ENCODE measurements at places on chromosomes 1 and 21.
A peak's percentile ranks its signal among the peaks of the same experiment; 100 is the strongest.

GRCh38 chr1:20110679-20111078, 8.7 kb downstream of the PLA2G2D start:
- DNase-seq: no peak

- DNase-seq: no peak
These were observed 749 bp upstream of the TMEM39B start for GRCh38 chr1:32071758-32072621.

- no peak for DNase-seq
These were observed 185.1 kb downstream of the KAZN start for GRCh38 chr1:14783592-14783886.

GRCh38 chr21:46379105-46379504, 55.1 kb downstream of the PCNT start:
- DNase-seq: no peak

DNA sequence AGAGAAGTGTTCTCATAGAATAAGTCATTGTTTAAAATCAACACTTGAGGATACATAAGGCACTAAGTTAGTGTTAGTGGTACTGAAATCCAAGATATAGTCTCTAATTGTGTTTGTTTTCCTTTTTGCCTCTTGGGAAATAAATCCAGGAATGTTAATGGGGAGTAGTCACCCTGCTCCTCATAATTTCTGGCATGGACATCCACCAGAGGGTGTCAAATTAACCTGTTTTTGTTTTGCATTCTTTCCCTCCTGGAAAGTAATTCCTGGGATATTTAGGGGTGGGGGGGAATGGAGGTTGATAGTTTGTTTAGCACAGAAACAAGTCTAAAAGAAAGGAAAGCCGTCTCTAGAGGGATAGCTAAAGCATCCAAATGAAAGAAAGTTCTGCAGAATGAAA, 87.8 kb upstream of the MAP1LC3C start:
- no peak for DNase-seq

GRCh38 chr1:3426956-3427535, 27.4 kb upstream of the ARHGEF16 start:
- no peak for DNase-seq

DNA sequence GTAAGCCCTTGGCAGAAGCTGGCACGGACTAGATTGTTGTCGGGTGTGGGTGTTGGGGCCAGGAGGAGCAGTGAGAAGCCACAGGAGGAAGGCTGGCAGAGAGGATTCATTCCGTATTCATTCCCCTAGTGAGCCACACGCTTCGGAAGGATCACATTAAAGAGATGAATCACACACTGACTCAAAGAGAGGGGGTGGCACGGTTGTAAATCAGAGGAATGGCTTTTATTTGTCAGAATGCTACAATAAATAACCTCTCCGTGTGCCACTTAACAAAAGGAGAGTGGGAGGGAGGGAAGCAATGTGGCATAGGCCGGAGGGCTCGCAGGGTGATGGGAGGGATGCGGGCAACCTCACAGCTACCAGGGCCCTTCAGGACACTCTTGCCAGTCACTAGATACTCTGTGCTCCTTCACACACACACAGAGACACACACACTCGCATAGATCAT, 135.5 kb downstream of the HIVEP3 start:
- peak; percentile 62 for DNase-seq

- no peak for DNase-seq
These were observed 2.6 kb upstream of the ZNF436 start for GRCh38 chr1:23371987-23372880.

GRCh38 chr21:18041012-18041411, 203.6 kb upstream of the CHODL start:
- no peak for DNase-seq

DNA sequence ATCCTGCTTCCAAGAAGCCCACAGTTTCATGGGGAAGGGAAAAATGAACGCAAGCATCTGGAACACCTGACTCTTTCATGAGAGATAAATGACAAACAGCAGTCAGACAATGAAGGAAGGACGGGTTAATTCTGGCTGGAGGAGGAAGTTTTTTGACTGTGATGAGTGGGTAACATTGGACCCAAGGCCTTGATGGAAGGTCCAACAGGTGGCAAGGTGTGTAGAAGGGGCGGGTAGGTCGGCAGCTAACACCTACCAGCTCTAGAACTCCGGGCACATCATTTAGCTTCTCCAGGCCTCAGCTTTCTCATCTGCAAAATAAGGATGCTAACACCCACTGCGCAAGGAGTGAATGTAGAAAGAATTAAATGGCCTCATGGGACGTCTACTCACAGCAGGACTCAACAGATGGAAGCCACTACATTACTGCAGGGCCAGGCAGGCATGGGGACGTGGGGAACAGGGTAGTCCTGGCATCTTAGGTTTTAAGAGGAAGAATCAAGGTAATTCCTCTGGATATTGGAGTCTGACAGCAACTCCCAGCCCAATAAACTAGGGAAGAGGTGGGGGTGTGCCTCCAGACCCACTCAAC, 12.9 kb downstream of the GLIS1 start:
- no peak for DNase-seq

GRCh38 chr1:178704833-178705232, 20.2 kb upstream of the RALGPS2 start:
- DNase-seq: no peak

GRCh38 chr21:38712071-38712470, 93.7 kb upstream of the ETS2 start:
- no peak for DNase-seq

- DNase-seq: no peak
These were observed at the start of gene SLC30A10 for GRCh38 chr1:219927956-219928790. Gene SLC30A10, minus strand, starts transcription at chr1:219928557. Its CDS starts 117 bp downstream, at chr1:219928440.

DNA sequence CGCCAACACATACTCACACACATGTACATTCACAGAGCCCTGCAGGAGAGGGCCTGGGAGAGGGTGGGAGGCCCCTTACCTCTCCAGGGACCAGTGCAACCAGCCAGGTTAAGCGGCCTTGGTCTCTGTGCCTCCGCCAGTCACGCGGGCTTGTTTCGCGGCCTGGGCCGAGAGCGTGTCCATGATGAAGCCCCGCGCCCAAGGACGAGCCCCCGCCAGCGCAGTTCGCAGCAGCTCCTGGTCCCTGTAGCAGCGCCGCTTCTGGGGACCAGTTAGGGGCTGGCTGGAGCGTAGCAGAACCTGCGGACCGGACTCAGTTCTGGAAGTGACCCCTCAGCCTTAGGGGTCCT, 7.3 kb upstream of the FAM167B start:
- DNase-seq: no peak

DNA sequence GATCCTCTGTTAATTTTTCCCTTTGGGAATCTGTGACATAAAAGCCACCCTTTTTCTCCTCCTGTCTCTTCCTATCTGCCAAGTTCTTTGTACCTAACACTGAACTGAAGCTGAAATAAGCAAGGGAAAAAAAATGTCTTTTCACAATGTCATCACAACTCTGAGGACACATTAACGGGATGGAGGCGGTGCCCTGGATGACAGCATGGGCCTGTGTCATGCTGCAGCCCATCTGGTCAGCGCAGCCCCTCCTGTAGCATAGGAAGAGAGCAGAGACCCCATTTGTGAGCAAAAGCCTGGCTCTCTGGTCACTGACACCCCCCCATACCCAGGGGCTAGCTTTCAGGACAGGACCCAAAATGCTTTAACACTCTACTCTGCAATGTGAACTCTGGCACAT, 22.5 kb downstream of the SYT2 start:
- no peak for DNase-seq

GRCh38 chr1:95386371-95386770, 152.4 kb downstream of the RWDD3 start:
- DNase-seq: no peak

- DNase-seq: no peak
These were observed 344.6 kb downstream of the RYR2 start for GRCh38 chr1:237386362-237387143.

DNA sequence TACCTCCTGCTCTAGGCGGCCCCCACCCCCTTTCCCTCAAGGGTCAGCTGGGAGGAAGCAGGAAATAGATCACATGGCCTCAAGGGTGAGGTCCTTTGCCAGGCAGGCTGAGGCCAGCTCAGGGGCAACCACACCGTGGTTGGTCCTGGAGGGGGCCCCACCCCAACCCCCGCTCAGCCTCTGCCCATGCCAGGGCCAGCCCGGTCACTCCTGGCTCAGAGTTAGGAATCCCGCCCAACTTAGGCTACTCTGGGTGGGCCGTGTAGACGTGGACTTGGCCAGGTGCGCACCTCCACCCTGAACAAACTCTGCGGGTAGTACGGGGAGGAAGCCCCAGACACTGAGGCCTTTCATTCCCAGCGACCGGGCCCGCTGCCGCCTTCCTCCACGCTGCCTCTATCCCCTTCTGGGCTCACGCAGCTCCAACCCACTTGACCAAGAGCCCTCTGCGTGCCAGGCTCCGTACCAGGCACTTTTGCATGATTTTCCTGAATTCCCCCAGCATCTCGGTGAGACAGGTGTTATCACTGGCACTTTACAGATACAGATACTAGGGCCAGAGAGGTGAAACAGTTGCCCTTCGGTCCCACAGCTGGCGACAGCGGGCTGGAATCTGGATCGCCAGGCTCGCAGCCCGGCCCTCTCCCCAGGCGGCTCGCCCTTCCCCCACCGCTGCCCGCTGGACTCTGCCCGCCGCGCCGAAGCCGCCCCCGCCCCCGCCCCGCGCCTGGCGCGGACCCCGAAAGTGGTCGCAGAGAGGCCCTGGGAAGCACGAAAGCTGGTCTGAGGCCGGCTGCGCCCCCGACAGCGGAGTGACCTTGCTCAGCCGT, 769 bp downstream of the GALE start:
- DNase-seq: no peak

DNA sequence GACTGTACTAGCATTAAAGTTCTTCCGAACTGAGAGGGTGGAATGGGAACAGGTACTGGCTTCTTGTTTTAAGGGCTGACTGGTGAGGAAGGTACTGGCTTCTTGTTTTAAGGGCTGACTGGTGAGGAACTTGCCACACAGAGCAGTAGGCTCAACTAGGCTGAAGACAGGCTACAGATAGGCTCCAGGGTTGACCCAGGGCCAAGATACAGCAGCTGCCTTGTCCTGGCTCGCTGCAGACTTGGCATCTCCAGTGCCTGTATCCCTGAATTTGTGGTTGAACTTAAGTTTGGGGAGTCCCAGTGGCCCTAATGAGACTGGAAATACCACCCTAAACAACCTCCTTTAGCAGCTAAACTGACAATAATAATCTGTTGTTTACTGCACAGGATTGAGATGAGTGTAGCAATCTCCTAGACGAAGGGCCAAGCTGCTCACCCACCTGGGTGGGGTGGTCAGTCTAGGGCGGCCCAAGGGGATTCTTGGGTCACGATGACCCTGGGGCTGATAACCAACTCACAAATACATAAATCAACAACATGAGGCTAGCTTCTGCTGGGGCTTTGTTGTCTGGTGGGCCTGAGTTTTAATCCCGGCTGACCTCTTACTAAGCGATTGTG, 227.1 kb downstream of the DISC1 start:
- no peak for DNase-seq

DNA sequence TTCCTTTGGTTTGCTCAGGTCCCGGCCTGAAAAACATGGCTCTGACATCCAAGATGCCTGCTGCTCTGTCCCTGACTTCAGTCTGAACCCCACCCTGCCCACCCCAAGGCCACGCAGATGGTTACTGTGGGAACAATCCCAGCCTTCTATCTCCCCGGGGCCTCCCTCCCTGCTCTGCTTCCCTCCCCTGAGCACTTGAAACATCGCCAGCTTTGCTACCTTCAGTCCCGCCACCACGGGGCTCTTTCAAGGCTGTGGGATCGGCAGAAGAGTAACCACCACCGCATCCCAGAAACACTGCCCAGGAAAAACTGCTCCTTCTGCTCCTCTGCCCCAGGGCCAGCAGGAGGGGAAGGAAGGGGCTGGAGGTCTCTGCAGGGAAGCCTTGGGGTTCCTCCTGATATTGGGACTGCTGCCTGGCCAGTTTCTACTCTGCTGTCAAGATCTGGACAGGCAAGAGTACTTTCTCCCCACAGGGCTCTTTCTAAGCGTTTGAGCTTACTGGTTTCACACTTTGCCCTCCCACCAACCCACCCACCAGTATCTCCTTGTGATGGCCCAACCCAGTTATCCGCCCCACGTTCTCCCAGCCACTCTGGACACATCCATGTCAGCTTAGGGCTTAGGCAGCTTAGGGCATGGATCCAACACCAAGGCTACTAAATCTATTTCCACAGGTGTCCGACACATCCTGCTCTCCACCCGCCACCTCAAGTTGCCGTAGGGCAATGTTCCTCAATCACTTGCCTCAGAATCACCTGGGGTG, 8.4 kb downstream of the ETNK2 start:
- DNase-seq: no peak

GRCh38 chr1:94792473-94793295, 27.5 kb upstream of the SLC44A3 start:
- DNase-seq: no peak

DNA sequence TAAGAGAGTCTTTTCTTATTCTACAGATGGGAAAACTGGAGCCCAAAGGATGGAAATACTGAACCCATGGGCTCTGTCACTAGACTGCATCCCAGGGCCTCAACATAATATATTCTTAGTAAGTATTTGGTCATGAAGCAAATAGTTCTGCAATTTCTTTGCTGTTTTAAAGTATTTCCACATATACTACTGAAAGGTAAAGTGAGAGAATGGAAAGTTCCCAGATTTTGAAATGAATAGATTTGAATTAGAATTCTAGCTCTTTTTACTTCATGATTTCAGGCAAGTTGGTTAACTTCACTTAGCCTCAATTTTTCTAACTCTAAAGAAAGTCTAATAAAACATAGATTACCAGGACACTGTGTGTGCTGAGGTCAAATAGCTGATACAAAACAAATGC, 95.6 kb upstream of the FGGY start:
- no peak for DNase-seq

DNA sequence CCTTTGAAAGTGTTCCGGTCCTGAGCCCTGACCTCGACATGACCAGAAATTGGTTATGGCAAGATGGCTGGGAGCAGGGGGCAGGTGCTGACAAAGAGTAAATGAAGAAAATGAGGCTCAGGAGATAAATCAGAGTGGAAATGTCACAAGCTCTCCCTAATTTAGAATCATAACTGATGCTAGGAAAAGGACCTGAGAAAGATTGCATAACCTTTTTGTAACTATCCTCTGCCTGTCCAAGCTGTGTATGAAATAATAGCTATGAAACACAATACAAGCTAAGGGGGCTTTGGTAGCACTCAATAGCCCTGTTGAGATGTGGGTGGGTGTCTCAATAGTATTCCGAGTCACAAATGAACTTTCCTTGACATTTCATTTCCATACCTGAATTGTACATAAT, 12.9 kb upstream of the NOS1AP start:
- no peak for DNase-seq

DNA sequence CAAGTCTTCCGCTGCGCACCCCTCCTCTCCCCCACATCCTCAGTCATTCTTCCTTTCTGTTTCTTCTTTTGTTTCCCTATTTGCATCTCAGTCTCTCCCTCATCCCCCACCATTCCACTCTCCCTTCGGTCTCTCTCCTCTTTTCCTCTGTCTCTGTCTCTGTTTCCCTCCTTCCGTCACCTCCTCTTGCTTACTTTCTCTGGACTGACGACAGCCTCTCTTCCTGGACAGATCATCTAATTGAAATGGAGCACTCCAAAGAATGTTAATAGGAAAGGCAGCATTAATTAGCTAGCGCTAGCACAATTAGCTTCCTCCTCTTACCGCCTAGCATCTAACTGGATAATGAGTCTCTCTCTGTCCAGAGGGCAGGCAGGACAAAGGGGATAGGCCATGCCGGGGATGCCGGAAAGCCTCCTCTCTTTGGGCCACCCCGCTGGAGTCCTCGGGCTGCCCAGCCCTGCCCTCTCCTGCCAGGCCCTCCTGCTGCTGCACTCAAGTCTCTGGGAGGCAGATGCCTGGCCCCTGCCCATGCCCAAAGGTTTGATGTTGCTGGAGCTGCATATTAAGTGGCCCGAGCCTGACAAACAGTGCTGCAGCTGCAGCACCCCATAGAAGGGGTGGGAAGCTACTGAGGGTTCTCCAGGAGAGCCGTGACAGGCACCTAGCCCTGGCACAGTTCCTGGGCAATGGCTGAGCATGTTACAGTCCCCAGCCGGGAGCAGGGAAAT, 20.8 kb downstream of the DISP3 start:
- DNase-seq: no peak

Data from AG04449 (cell line).